Stimulated activated CD4-positive, alpha-beta T cell treated with anti-CD3 and anti-CD28 coated beads, Interleukin-1b, Interleukin-23, amount 100 ng/mL, for 24 hours (primary cell): ENCODE measurements at places on chromosomes 13 and 19.

DNA sequence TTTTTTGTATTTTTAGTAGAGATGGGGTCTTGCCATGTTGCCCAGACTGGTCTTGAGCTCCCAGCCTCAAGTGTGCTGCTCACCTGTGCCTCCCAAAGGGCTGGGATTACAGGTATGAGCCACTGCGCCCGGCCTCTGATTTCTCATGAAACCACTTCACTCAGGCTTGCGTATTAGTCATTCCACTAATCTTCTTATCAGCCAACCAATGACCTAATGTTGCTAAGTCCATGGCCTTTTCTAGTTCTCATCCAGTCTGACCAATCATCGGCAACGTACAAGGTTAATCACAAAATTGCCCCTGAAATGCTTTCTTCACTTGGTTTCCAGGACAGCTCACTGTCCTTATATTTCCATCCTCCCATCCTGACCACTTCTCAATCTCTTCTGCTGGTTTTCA lies 605.3 kb upstream of the SLC10A2 start:
- DNase-seq, result no peak

- no peak for DNase-seq
Observed at GRCh38 chr13:60152904-60153303, 10.8 kb downstream of the DIAPH3 start.

DNA sequence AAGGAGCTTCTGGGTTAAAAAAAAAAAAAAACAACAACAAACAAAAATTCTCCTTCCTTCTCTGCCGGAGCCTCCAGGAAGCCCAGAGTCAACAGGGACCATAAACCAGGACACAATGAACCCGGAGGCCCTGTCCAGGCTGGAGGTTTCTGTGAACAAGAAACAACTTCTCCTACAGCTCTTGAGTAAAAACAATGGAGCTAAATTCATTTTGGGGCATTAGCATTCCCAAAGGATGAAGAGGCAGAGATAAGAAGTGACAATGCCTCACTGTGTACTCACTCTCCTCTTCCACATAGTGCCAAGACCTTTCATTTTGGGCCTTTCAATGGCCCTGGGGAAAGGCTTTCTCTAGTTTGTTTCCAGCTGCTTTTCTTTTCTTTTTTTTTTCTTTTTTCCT lies 9.0 kb downstream of the RHPN2 start:
- no peak for DNase-seq

- no peak for DNase-seq
Observed at GRCh38 chr19:54792814-54793213, 10.6 kb upstream of the KIR2DL4 start.

- DNase-seq, result no peak
Observed at GRCh38 chr19:8334458-8335342, 8.4 kb downstream of the KANK3 start.

- no peak for DNase-seq
Observed at GRCh38 chr19:33152176-33152575, 20.3 kb downstream of the WDR88 start.

- no peak for DNase-seq
Observed at GRCh38 chr13:81148822-81149221, 807.9 kb upstream of the SPRY2 start.

DNA sequence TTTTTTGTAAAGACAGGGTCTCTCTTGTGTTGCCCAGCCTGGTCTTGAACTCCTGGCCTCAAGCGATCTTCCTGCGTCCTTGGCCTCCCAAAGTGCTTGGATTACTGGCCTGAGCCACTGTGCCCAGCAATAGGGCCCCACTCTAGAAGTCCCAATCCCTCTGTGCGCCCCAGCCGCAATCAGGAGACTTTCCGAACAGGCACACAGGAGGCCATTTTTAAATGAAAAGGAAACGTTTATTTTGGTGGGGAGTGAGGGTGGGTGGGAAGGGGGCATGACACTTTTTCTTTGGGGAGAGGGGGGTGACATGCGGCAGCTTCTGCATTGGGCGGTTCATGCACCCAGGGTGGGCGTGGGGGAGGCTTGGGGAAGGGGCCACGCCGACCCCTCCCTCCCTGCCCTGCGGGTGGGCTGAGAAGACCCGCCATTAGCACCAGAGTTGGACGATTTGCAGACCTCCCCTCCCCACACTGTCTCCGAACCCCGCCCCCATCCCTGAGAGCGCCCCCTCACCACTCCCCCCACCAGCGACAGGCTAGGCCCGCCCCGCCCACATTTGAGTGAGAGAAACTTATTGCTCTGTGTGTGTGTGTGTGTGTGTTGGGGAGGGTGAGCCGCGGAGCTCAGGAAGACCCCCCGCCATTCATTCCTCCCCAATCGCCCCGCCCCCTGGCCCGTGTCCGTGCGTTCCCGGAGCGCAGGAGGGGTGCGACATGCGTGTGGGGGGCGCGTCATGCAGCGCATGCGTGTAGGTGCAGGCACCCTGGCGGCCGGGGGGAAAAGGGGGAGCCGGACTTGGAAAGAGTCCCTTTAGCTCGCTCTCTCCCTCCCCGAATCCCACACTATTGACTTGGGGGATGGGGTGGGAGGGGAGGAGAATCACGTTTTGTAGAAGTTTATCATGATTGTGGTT lies 17.2 kb downstream of the KCNC3 start:
- DNase-seq, result no peak
